ENCODE measurements at places on chromosomes 2 and 18.
A peak's percentile ranks its signal among the peaks of the same experiment; 100 is the strongest.

DNA sequence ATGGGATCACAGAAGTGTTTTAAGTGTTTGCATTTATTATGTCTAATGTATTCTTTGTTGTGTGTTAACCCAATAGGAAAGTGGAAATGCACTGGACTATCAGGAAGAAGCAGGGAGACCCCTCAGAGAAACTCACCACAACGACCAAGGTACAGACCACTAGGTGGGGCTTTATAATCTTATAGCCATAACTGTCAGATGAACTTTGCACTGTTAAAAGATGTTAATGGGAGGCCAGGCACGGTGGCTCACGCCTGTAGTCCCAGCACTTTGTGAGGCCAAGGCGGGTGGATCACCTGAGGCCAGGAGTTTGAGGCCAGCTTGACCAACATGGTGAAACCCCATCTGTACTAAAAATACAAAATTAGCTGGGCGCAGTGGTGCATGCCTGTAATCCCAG, 73.2 kb downstream of the SUMO1 start:
- DNase-seq = no peak

GRCh38 chr2:112055730-112056625, 909 bp downstream of the TMEM87B start:
- DNase-seq = peak; percentile 32

- DNase-seq = no peak
Measured at GRCh38 chr2:45173513-45173912, 164.3 kb upstream of the SIX2 start.

- DNase-seq = no peak
Measured at GRCh38 chr2:122239440-122239839, 484.0 kb downstream of the TSN start.

GRCh38 chr2:43331422-43331821, 105.0 kb upstream of the ZFP36L2 start:
- DNase-seq = no peak

GRCh38 chr2:233691443-233692433, 952 bp upstream of the UGT1A6 start:
- DNase-seq = no peak

DNA sequence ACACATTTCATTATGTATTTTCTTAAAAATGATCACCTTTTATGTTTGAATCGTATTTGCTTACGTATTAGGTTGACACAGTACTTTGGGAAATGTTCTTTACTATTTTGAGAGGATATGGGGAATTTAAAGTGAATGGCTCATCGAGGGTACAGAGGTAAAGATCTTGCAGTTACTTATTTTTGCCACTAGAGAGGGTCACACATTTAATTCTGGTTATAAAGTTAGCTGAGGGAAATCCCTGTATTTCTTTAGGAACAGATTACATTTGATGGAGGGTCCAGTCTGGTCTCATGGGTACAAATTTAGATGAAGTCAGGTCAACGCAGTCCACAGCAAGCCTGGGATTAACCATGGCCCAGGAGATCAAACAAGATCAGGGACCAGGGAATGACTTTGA, 24.5 kb downstream of the DYNC2LI1 start:
- DNase-seq = no peak

GRCh38 chr2:96205888-96206287, 2.7 kb downstream of the STARD7 start:
- no peak for DNase-seq

GRCh38 chr2:96763511-96764252, 3.0 kb downstream of the CNNM4 start:
- no peak for DNase-seq

- DNase-seq = no peak
Measured at GRCh38 chr2:105443617-105444598, 45.1 kb upstream of the FHL2 start.

DNA sequence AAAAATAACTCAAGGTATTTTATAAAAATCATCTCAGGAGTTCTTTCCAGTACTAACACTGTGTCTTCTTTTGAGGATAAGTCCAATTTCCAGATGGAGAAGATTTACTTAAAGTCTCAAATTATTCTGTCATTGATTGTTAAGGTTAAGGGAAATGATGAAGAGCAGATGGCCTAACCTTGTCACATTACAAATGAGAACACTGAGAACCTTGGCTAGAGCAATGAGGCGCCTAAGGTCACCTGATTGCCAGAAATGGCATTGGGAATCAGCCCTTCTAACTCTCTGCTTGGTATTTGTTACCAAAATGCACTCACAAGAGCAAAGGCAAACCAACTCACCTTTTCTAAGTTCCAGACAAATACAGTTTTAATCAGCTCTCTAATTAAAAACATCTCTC, 835.1 kb downstream of the RNF144A start:
- no peak for DNase-seq

DNA sequence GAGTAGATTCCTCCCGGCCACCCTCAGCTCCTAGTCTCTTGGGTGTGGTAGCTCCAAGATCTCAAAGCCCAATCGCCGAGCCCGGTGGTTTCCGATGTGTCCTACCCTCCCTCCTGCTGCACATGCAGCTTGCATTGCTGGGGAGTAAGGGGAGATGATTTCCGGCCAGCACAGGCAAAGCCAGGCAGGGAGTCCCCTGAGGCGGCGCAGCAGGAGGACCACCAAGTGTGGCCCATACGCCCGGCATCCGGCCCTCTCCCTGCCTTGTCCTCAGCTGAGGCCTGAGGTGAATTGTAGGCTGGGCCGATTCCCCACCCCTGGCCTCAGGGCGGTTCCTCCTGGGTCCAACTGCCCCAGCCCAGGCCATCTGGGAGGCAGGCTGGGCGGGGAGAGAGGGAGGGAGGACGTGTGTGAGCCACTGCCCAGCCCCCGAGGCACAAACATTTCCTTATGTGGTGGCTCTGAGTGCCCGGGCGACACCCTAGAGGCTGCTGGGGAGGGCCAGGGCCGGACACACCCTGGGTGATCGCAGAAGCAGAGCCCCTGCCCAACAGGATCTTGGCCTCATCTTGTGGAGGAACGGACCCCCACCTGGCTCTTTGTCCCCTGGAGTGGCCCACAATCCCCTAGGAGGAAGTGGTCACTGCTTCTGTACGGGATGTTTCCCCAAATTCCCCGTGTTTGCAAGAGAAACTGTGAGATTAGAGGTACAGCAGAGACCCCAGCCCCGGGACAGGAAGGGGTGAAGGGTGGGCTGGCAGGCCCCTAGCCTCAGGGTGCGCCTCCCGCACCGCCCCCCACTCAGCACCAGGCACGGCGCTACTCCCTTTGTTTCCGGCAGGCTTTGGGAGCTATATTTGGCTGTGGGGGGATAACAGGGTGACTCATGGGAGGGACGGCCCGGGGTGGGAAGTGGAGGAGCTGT, 41.9 kb upstream of the PTMA start:
- no peak for DNase-seq

DNA sequence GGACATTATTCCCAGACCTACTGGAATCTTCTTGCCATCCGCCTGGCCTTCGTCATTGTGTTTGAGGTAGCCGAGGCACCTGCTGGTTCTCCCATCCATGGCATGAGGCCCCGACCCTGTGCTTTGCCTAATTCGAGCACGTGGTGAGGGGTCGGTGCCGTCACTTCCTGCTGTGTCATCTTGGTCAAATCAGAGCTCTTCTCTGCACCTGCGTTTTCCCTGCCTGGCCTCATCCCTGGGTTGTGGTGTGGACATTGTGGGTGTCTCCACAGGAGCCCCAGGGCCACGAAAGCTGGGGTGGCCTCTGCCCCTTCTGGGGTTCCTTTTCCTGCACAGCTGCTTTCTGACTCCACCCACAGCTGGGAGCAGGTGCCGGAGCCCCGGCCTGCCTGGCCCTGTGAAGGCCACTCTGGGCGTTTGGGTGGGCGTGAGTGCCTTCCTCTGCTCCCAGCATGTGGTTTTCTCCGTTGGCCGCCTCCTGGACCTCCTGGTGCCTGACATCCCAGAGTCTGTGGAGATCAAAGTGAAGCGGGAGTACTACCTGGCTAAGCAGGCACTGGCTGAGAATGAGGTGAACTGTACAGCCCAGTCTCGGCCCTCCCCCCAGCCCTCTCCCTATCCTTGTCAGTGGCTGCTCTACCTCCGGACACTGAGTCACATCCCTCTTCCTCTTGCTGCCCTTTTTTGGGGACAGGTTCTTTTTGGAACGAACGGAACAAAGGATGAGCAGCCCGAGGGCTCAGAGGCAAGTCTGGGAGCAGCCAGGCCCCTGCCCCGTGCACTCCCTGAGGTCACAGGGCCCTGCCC, 34.9 kb downstream of the ANO7 start:
- DNase-seq = no peak

DNA sequence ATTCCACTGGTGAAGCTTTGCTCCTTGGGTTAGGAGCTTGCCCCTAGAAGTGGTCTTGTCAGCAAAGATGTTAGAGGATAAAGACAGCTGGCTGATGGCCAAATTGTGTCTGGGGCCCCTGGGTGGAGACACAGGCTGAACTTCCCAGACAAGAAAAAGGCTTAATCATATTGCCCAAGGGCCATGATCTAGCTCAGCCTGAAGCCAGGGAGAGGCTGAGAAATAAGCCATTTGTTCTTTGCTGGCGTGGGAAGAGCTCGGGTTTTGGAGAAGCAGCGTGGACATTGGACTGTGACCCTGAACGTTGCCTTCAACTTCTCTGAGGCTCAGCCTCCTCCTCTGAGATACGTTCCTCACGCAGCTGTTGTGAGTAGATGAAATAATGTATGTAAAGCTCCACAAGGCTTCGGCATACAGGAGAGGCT, 153.0 kb downstream of the ZFP36L2 start:
- DNase-seq = no peak

- no peak for DNase-seq
Measured at GRCh38 chr2:128552806-128553551, 234.3 kb upstream of the HS6ST1 start.

- no peak for DNase-seq
Measured at GRCh38 chr2:12719400-12720277, 2.9 kb downstream of the TRIB2 start.

- peak; percentile 0 for DNase-seq
Measured at GRCh38 chr2:240479111-240479501, 43.6 kb downstream of the GPC1 start.

GRCh38 chr2:133412694-133413093, 155.6 kb downstream of the NCKAP5 start:
- no peak for DNase-seq

GRCh38 chr18:32730620-32731091, 42.2 kb downstream of the KLHL14 start:
- no peak for DNase-seq

DNA sequence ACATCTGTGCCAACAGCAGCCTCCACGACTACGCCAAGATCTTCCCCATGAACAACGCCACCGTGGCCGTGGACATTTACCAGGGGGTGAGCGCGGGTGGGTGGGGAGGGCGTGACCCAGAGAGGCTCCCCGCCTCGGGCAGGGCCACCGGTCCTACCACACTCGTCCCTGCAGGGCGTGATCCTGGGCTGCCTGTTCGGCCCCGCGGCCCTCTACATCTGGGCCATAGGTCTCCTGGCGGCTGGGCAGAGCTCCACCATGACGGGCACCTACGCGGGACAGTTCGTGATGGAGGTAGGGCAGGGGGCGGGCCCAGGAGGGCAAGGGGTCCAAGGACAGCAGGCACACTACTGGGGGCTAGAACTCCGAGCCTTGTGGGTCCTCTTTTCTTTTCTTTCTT, 8.5 kb upstream of the CTDSP1 start:
- no peak for DNase-seq

DNA sequence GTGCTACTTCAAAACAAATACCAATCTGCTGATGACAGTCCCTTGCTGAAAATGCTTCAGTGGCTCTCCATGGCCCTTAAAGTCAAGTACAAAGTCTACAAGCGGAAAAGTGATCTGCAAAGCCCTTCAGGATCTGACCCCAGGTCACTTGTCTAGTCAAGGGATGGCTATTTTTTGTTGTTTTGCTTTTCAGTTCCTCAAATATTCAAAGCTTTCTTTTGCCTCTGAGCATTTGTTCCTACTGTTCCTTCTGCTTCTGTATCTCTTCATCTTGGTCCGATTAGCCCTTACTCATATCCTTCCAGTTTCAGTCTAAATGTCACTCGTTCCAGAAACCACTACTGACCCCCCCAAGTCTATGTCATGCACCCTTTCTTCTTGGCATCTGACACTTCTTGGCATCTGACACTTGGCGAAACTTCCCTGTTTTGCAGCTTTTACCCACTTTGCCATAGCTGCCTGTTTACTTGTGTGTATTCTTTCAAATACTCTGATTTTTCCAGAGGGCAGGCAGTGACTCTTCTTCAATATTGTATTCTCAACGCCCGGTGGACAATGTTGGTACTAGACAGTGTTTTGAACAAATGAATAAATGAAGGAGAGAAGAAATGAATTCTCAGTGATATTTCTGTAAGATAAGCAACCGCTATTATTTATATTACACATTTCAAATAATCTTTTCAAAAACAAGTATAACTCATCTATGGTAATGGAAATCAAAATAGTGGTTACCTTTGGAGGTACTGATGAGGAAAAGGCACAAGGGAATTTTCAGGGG, 175.9 kb upstream of the FN1 start:
- DNase-seq = no peak

GRCh38 chr18:33022370-33022769, 249.5 kb upstream of the KLHL14 start:
- no peak for DNase-seq

DNA sequence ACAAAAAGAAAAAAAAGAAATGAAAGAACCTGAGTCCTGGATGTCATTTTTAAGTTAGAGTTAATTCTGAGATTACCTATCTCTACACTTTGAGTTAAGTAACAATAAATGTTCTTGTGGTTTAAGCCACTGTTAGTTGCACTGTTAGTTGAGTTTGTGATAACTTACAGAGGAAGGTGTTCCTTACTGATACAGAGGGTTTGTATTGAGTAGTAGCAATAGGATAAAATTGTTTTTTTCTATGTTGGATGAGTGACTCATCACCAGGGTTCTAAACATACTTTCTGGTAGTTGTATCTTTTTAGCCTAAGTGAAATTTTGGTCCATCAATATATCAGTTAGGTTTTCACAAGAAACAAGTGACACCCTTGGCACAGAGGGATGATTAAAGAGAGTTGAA, 4.0 kb upstream of the LCLAT1 start:
- no peak for DNase-seq

DNA sequence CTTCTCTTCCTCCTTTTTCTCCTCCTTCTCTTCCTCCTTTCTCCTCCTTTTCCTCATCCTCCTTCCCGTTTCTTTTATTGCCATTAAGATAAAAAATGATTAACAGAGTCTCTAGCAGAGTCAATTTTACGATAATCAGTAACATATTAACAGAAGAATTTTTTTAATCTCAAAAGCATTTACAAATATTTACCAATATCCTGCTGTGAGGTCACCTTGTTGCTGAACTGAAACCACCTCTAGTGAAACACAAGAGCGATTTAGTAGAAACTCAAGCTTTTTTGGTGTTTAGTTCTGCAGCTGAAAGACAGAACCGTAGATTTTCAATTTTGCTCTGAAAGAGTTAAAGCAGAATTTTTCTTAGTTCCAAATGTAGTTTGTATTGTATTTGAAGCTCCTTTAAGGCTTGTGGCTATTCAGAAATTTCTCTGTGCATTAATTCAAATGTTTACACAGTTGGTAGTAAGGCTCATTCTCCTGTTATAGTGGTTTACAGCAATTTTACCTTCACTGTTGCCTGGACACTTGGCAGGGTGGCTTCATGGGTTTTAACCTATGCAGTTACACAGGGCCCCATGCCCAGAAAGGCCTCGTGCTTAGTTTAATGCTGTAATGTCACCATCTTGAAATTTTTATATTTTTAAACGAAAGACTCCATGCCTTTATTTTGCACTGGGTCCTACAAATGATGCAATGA, 1106.6 kb upstream of the FAM98A start:
- no peak for DNase-seq

GRCh38 chr2:204643326-204643725, 98.1 kb downstream of the PARD3B start:
- no peak for DNase-seq

- no peak for DNase-seq
Measured at GRCh38 chr2:133408671-133409070, 159.6 kb downstream of the NCKAP5 start.
